PC-3 (cell line): ENCODE measurements at places on chromosomes 7 and 10. TPM values are rescaled to one million over a fixed set of nuclear protein-coding genes. Genes with fewer than 3 reads are reported as not detected.
A peak's percentile ranks its signal among the peaks of the same experiment; 100 is the strongest.

The SORCS1 gene
- total RNA-seq = 0.11 TPM in 1 of 2 replicates, not detected in the other

The ADRB1 gene
- 0.15 and 0.29 TPM in 2 replicates for total RNA-seq

The OR2A7 gene
- 0.69 TPM in 2 replicates for total RNA-seq

The PCLO gene
- 3.5 and 7.5 TPM in 2 replicates for total RNA-seq

The CYP3A7 gene
- total RNA-seq = not detected in 2 replicates

DNA sequence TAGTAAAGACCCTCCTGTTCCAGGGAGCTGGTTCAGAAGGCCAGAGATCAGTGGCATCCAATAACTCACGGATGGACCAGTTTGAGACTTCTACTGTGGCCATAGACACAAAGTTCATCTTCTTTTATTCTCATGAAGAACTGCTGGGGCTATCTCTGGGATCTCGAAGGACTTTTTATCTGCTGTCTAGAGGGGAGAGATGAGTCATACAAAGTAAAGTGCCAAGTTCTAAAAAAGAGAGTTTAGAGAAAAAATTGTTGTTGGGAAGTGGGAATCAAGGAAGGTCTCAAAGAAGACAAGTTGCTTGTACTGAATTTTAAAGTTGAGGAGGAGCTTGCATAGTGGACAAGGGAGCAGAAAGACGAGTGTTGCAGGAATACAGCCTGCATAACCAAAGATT, 8.0 kb upstream of the FAM221A start:
- DNase-seq = no peak
- H3K4me3 ChIP-seq = no peak overlapping the region
- no peaks in the 10 kb centered on the region for H3K27me3 ChIP-seq
- no peak overlapping the region for H3K27ac ChIP-seq
- H3K36me3 ChIP-seq = no peaks in the 10 kb centered on the region
- no peaks in the 10 kb centered on the region for H3K4me1 ChIP-seq

- no peak overlapping the region for H3K4me3 ChIP-seq
- H3K4me1 ChIP-seq = peaks cover 32% of the 10 kb centered on the region
- no peaks in the 10 kb centered on the region for H3K36me3 ChIP-seq
- H3K27ac ChIP-seq = peak overlapping the region; percentile 78
- DNase-seq = peak; percentile 88
- no peaks in the 10 kb centered on the region for H3K27me3 ChIP-seq
These were observed 64.7 kb downstream of the MACC1 start for GRCh38 chr7:20152511-20152910.

DNA sequence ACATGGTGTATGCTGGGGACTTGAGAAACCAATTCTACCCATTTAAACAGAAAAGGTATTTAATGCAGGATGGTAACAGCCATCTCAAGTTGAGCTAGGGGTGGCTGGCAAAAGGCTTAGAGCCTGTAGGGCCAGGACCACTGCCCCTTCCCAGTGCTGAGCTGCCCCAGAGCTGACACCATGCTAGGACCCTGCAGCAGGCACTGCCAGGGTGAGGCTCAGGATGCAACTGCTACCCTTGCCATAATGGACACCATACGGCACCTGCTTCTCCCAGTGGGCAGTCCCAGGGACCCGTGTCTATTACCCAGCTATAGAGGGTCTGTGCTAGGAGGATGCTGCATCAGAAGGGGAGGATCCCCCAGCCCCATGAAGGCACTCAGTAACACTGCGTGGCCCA, 160.7 kb upstream of the ADCY1 start:
- H3K27ac ChIP-seq = no peak overlapping the region
- H3K4me3 ChIP-seq = no peak overlapping the region
- no peak for DNase-seq

DNA sequence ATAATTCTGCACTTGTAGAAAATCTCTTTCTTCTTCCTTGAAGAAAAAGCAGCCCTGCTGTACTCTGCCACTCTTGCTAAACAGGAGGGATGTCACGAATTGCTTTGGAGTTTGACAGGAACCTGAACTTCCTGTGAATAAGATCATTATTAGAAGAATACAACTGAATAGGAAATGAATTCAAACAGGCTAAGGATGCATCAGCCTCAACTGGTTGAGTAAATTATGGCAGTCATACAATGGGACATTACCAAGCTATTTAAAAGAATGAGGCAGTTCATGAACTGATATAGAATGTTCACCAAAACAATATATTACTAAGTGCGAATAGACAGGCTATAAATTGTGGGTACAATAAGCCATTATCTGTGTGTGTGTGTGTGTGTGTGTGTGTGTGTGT, 97.1 kb upstream of the DOCK1 start:
- no peak overlapping the region for H3K4me3 ChIP-seq
- H3K36me3 ChIP-seq = no peaks in the 10 kb centered on the region
- H3K27me3 ChIP-seq = no peaks in the 10 kb centered on the region
- H3K27ac ChIP-seq = no peak overlapping the region

- DNase-seq = no peak
- H3K4me1 ChIP-seq = peaks cover 14% of the 10 kb centered on the region
- H3K27ac ChIP-seq = no peak overlapping the region
- peaks cover 52% of the 10 kb centered on the region for H3K27me3 ChIP-seq
These were observed 271.6 kb downstream of the RPS24 start for GRCh38 chr10:78305311-78305710.

DNA sequence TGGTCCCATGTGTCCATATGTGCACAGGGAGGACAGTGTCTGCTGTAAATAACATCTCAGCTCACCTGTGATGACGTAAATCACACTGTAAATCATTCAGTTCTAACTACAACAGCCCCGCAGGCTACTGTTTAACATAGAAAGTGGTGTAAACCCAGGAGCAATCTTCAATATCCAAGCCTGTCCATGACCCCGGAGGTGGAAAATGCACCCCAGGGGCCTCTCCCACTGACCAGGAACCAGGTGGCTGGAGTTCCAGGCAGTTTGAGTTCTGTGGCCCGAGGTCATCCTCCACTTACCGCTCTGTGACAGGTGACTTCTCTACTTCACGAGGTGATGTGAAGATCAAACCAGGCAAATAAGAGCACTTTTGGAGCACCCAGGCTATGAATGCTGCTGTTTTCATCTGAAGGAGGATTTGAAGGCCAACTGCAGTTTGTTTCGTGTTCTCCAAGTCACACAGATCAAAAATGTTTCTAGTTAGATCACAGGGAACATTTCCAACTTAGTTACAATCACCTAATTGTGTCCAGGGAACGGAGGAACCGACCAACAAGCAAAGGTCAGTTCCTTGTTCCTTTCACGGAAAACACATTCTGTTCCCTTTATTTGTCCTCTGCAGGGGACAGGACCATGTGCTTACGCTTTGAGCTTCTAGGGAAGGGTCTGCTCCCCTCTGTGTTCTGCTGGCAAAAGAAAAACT, 131.8 kb downstream of the WDR37 start:
- peaks cover 25% of the 10 kb centered on the region for H3K27me3 ChIP-seq
- no peak overlapping the region for H3K27ac ChIP-seq

DNA sequence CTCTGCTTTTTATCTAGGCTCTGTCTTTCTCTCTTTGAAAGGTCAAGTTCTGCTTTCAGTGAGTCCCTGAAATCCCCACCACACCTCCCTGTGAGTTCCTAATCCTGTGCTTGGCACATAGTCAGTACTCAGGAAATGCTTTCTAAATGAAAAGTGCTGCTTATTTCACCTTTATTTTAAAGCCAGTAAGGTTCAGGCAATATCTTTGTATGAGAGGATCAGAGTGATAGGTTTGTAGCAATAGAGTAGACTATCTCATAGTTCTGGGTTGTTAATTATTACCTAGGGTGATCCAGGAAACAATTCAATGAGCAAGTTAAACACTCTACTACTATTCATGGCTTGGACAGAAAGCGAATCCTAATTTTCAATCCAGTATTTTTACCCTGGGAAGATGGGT, 7.4 kb upstream of the LAMB1 start:
- H3K36me3 ChIP-seq = no peaks in the 10 kb centered on the region
- no peaks in the 10 kb centered on the region for H3K27me3 ChIP-seq

DNA sequence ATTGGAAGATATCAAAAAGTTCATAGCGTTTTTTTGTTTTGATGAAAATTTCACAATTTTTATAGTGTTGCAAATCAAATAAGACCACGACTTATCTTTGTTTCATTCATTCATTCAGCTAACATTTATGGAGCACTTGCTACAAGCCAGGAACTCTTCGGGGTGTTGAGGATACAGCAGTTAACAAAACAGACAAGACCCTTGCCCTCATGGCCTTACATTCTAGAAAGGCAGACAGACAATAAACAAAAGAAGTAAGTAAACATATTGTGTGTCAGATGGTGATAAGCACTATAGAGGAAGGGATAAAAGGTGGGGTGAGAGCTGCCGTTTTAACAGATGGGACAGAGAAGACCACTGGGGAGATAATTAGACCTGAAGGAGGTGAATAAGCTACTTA, 41.6 kb upstream of the GSAP start:
- no peaks in the 10 kb centered on the region for H3K27me3 ChIP-seq
- H3K4me1 ChIP-seq = peaks cover 70% of the 10 kb centered on the region
- no peak for DNase-seq

DNA sequence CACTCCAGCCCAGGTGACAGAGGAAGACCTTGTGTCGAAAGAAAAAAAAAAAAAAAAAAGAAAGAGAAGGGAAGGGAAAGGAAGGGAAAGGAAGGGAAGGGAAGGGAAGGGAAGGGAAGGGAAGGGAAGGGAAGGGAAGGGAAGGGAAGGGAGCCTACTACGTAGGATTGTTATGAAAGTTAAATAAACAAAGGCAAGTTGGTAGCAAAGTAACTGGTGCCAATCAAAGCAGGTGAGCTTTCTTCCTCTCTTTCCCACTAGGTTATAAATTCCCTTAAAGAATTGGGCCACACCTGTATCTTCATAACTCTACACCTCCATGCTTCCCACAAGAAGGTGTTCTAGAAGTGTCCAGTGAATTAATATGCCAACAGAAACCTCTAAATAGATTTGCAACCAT, 96.3 kb upstream of the AFAP1L2 start:
- H3K36me3 ChIP-seq = no peaks in the 10 kb centered on the region
- peaks cover 11% of the 10 kb centered on the region; the same call in 1 of the 2 replicates for H3K4me1 ChIP-seq
- H3K27me3 ChIP-seq = no peaks in the 10 kb centered on the region
- H3K27ac ChIP-seq = no peak overlapping the region
- no peak overlapping the region for H3K4me3 ChIP-seq

- no peaks in the 10 kb centered on the region for H3K4me1 ChIP-seq
- no peaks in the 10 kb centered on the region for H3K36me3 ChIP-seq
- no peak for DNase-seq
- H3K27ac ChIP-seq = no peak overlapping the region
- H3K4me3 ChIP-seq = no peak overlapping the region
- peaks cover 83% of the 10 kb centered on the region for H3K27me3 ChIP-seq
These were observed 13.3 kb upstream of the GRM8 start for GRCh38 chr7:127266047-127266446.

- peaks cover 23% of the 10 kb centered on the region; the same call in 1 of the 2 replicates for H3K27me3 ChIP-seq
- DNase-seq = peak; percentile 54
- H3K4me1 ChIP-seq = peaks cover 8% of the 10 kb centered on the region
These were observed 37.9 kb upstream of the RASGEF1A start for GRCh38 chr10:43304687-43305333.

GRCh38 chr10:98492763-98493162, 46.0 kb upstream of the HPS1 start:
- H3K27me3 ChIP-seq = no peaks in the 10 kb centered on the region
- DNase-seq = no peak
- H3K4me3 ChIP-seq = no peak overlapping the region
- H3K36me3 ChIP-seq = no peaks in the 10 kb centered on the region

GRCh38 chr10:56905051-56905450, 544.0 kb upstream of the ZWINT start:
- no peaks in the 10 kb centered on the region for H3K4me1 ChIP-seq
- no peaks in the 10 kb centered on the region for H3K27me3 ChIP-seq
- DNase-seq = no peak
- no peak overlapping the region for H3K27ac ChIP-seq
- no peaks in the 10 kb centered on the region for H3K36me3 ChIP-seq

DNA sequence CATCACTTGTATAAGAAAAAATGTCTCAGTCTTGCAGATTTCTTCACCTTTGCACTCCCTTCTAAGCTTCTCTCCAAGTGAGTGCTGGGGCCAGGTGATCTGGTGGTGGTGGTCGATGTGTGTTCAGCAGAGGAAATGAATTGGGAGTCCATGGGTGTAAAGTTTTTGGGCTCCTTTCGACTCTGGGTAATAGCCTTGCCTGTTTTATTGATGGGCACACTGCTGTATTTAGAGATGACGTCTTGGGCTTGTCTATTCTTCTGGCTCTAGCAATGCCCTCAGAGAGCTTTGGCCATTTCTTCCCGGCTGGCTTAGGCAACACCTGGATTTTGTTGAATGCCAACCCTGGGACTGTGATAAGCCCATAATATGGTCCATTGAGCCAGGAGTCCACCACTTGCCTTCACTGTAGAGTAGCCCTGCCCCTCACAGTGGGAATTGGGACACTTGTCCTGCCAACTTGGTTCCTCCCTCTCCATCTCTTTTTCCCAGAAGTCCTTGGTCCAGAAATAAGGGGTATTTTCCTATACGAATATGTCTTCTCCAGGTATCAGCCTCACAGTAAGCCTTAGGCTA, 11.7 kb downstream of the PNLIP start:
- H3K4me1 ChIP-seq = no peaks in the 10 kb centered on the region
- H3K36me3 ChIP-seq = no peaks in the 10 kb centered on the region
- DNase-seq = no peak

DNA sequence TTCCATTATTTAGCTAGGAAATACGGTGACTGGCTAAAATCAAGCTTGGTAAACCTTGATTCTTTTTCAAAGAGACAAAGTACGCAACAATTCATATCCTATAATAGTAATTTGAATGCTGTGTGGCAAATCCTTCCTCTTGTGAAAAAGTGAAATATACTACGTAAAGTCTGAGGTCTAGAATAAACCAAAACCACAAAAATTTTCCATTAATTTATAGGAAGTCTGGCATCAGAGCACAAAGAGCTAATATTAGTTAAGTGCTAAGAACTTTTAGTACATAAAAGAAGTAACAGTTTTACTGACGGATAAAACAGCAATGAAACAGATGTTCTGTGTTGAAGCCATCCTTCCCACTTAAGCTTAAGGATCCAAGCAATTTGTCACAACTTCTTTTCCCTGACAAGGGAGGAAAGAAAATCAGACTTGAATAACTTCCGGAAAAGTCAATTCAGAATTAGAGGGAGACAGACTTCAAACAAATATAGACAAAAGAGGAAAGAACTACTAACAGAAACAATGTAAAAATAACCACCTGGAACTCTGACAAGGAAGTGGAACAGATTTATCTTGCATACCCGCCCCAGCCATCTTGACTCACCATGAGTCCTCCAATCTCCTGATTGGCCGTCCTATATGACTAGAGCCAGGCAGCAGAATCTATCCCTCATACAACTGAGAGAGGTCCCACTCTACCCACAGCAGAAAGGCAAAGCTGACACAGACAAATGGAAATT, 34.6 kb downstream of the RHEB start:
- no peak overlapping the region for H3K4me3 ChIP-seq
- H3K4me1 ChIP-seq = peaks cover 18% of the 10 kb centered on the region
- DNase-seq = peak; percentile 68
- H3K27me3 ChIP-seq = no peaks in the 10 kb centered on the region
- peak overlapping the region; percentile 67 for H3K27ac ChIP-seq

DNA sequence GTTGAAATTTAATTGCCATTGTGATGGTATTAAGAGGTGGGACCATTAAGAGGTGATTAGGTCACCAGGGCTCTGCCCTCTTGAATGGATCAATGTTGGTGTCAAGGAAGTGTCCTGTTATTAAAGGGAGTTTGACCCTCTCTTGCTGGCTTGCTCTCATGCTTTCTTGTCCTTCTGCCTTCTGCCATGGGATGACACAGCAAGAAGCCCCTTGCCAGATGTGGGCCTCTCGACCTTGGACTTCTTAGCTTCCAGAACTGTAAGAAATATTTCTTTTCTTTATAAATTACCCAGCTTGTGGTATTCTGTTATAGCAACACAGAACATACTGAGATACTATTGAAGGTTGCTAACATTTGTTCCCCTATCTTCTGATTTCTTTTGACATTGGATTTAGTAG, 157.0 kb downstream of the MDFIC start:
- no peaks in the 10 kb centered on the region for H3K27me3 ChIP-seq
- no peaks in the 10 kb centered on the region for H3K36me3 ChIP-seq
- H3K27ac ChIP-seq = no peak overlapping the region
- no peak overlapping the region for H3K4me3 ChIP-seq
- H3K4me1 ChIP-seq = no peaks in the 10 kb centered on the region
